ENCODE measurements at places on chromosomes 12 and 14.

- DNase-seq, result no peak
These were observed 16.3 kb upstream of the CD9 start for GRCh38 chr12:6183689-6184428.

- no peak for DNase-seq
These were observed 600 bp downstream of the PNN start for GRCh38 chr14:39175445-39176262.

DNA sequence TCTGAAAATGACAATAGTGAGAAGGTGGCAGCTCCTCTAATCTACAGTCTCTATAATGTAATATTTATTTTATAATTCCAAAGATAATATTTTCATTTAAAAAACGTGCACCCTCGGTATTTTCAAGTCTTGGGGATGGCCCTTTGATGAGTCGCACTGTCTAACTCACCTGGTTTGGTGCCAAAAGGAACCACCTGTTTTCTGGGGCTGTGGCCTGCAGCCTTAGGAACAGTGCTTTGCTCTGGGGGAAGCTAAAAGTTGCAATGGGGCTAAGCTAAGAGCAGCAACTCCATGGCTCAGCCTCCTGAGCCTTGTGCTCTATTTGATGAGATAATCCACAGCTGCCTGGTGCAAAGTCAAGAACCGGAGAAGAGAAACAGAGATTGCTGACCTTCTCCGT, 6.4 kb upstream of the ENDOU start:
- no peak for DNase-seq

- no peak for DNase-seq
These were observed 442.4 kb upstream of the GARIN6 start for GRCh38 chr12:99205111-99205510.

GRCh38 chr14:95656634-95657033, 29.6 kb upstream of the TCL1B start:
- no peak for DNase-seq

DNA sequence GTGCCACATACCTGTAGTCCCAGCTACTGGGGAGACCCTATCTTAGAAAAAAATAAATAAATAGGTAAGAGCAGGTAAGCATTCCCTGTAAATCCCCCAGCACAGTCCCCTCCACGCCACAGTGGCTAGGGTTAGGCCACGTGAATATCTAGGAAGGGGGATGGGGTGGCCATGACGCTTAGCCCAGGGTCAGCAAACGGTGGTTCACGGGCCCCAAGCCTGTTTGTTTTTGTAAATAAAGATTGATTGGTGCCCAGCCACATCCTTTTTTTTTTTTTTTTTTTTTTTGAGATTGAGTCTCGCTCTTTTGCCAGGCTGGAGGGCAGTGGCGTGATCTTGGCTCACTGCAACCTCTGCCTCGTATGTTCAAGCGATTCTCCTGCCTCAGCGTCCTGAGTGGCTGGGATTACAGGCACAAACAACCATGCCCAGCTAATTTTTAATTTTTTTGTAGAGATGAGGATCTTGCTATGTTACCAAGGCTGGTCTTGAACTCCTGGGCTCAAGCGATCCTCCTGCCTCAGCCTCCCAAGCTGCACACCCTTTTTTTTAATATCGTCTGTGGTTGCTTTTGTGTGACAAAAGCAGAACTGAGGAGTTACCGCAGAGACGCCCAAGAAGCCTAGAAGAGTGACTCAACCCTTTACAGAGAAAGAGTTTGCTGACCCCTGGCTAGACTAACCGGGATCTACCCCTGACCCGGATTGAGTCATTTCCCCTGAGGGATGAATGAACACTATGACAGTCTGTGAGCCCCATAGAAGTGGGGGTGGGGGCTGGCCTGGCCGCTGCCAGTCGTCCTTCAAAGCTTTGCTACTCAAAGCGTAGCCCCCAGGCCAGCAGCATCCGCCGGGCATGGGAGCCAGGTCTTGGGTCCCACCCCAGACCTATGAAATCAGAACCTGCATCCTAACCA, 113.7 kb upstream of the NCOR2 start:
- DNase-seq, result no peak

DNA sequence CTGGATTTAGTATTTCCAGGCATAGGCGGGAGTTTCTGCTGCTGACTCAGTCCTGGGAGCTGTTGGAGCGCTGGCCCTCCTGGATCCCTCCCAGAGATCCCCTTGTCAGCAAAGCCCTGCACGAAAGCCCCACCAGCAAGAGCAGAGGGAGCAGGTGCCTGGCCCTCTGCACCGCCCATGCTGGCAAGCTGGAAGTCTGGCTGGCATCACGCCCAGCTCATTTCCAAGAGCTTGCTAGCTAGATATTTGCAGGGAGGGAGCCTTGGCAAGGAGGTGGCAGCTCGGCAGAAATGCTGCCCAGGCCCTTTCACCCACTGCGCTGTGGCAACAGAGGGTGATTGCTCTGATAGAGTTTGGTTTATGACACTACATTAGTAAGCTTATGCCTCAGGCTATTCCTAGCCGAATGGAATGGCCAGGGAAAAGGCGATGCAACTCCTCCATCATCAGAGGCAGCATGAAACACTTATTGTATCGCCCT, 193.9 kb downstream of the EMP1 start:
- DNase-seq, result no peak

DNA sequence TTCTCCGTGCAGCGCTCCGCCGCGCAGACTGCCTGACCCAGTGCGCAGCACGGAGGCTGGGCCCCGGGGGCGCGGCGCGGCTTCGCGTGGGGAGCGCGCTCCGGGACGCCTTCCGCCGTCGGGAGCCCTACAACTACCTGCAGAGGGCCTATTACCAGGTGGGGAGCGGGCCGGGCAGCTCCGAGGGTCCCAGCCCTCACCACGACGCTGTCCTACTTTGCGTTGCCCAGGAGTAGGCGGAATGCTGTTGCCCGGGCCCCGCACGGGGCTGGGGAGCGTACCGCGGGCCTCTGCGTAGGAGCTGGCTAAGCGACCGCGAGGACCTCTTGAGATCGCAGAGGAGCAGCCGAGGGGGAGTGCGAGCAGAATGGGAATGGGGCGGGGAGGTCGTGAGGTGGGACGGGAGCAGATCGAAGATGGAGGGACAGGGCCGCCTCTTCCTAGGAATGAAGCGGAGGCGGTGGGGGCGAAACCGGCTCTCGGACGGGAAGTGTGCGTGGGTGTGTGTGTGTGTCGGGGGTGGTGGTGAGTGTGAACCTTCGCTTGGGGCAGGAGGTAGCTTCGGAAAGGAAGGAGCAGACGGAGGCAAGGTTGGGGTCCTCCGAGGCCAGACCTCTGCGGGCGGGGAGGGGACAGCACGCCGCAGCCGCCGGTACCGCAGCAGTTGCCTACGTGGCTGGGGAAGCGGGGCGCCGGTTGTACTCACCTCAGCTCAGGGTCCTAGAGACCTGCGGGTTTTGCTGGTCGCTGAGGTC, 751 bp downstream of the P3H3 start:
- DNase-seq, result peak; percentile 69

GRCh38 chr14:50335989-50336824, 24.1 kb downstream of the DMAC2L start:
- no peak for DNase-seq

GRCh38 chr14:38207736-38208617, at the start of gene SSTR1:
Gene SSTR1 (plus strand): TSS chr14:38207904. CDS start chr14:38209390, 1,486 bp downstream.
- no peak for DNase-seq

DNA sequence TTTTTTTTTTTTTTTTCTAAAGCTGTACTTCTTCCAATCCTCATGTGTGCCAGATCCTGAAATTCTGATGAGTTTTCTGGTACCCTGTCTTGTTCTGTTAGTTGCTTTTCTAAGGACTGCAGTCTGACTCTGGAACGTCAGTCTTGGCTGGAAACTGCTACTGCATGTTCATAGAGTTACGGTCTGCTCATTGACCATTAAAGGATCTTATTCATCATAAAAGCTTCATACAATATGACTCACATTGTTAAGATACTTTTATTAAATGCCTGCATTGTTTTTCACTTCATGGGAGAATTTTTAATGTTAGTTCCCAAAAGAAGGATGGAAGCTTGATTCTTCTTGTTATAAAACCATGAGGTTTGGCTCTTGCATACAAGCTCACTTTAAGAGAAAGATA, 233.6 kb downstream of the SYT10 start:
- DNase-seq, result no peak

- no peak for DNase-seq
These were observed 1.0 kb downstream of the FGFR1OP2 start for GRCh38 chr12:26939192-26939832.

GRCh38 chr14:99727096-99727870, 43.2 kb downstream of the CYP46A1 start:
- DNase-seq, result no peak

DNA sequence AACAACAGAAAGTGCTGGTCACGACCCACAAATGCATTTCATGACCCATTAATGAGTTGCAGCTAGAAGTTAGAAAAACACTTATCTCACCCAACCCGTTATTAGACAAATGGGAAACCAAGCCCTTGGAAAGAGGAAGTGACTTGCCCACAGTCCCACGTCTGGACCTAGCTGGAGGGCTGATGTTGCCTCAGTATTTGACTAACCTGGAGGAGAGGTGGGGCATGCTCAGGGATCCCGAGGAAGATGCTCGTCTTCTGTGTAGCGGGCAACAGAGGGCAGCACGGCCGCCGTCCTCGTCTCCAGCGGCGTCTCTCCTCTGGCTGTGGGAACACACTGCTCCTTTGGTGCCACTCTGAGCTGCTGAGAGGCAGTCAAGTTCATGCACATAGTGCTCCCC, 12.7 kb downstream of the CCND2 start:
- DNase-seq, result no peak

GRCh38 chr14:23071921-23072539, 14.7 kb upstream of the CDH24 start:
- DNase-seq, result no peak

DNA sequence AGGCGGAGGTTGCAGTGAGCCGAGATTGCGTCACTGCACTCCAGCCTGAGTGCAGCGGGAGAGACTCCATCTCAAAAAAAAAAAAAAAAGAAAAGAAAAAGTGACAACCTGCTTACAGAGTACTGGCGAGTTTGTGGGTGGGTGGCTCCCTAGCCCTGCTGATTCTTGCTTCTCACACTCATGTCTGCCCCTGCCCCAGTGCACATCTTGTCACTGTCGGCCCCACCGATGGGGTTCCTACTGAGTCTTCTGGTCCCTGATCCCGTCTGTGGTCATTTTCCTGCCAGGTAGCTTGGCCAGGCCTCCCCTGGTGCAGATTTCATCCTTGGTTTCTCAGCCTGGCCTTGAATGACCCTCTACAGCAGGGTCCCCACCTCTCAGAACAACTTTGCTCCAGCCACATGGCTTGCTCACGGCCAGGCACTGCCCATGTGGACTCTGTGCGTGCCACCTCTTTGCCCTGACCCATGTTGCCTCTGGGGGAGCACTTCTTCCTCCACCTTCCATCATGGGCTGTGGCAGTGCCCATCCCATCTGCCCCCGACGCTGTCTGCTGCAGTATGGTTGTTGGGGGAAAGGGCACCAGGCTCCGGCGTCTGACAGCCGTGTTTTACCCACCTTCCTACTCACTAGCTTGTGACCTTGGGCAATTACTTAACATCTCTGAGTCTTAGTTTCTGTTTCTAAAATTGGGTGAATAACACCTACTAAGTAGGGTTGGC, 2.1 kb upstream of the PTPN6 start:
- peak; percentile 47 for DNase-seq

- DNase-seq, result no peak
These were observed 23.3 kb downstream of the BTBD7 start for GRCh38 chr14:93309427-93309966.

- DNase-seq, result no peak
These were observed 82.3 kb upstream of the ST8SIA1 start for GRCh38 chr12:22416801-22417200.

DNA sequence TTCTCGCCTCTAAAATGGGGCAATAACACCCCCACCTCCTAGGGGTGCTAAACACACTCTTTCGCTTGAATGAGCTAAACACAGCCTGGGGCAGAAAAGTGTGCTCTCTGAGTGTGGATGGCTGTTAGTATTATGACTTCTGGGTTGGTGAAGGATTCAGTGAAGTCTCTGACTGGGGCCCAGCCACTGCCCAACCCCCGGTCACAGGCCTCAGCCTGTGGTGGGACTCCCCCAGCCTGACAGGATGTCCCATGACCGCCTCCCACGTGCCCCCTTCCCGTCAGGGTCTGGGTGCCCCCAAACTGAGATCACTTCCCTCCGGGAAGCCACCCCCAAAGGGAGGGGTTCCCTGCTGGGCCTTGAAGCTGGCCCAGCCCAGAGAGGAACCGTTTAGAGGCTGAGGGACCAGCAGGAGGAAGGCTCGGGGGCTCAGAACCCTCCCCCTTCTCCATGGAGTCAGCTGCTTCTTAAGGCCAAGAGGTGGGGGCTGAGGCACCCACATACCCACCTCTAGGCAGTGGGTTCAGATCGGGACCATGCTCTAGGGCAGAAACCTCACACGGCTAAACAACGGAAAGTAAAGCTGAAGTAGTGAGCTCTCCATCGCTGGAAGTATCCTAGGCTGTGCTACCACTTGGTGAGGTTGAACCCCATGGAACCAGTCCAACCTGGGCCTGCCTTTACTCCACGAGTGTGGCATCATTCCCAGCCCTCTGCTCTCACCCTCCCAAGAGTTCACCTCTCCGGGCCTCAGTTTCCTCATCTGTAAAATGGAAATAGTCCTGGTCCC, 13.8 kb downstream of the DTX1 start:
- DNase-seq, result no peak

- no peak for DNase-seq
These were observed 136.9 kb downstream of the FUT8 start for GRCh38 chr14:65549429-65549828.

DNA sequence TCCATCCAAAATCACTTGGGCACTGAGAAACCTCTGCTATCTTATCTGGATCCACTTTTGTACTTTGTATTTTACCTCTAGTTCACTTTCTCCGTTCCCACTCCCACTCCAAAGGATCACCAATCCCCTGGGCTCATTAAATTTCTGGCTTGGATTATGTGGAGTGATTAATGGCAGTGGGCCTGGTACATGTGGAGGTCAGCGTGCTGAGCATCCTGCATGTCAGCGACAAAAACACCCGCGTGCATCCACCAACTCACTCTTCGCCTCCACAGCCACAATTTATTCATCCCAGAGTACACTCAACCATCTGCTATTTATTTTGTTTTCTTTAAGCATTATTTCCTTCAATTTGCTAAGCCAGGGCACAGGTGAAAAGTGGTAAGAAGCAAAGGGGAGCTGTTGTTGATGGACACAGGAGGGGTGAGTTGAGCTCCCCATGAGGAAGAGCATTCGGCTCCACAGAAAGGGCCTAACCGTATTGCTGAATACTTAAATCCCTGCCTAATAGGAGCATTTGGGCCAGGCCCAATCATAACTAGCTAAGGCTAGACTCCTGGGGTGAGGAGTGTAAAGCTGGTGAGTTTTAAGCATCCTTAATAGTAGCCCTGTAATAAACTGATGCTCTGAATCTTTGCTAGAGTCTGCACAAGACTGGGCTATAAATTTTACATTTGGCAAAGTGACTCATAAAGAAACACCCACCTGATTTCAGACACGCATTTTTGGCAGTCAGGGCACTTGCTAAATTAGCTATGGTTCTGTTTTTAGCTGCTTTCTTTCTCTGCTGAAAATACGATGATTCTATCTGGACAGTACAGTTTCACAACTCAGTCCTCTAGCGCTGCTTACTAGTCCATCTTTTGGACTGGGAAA, 137.8 kb downstream of the SLC25A21 start:
- DNase-seq, result no peak

- no peak for DNase-seq
These were observed 8.0 kb upstream of the EVL start for GRCh38 chr14:100056964-100057795.

Measured in activated T-cell treated with anti-CD3 and anti-CD28 coated beads, Interleukin-2, amount 50 U/mL, for 1 hour (primary cell).